ENCODE measurements at places on chromosomes 4 and X.

- no peak for DNase-seq
These were observed 174.5 kb downstream of the SMIM20 start for GRCh38 chr4:26088433-26088928.

DNA sequence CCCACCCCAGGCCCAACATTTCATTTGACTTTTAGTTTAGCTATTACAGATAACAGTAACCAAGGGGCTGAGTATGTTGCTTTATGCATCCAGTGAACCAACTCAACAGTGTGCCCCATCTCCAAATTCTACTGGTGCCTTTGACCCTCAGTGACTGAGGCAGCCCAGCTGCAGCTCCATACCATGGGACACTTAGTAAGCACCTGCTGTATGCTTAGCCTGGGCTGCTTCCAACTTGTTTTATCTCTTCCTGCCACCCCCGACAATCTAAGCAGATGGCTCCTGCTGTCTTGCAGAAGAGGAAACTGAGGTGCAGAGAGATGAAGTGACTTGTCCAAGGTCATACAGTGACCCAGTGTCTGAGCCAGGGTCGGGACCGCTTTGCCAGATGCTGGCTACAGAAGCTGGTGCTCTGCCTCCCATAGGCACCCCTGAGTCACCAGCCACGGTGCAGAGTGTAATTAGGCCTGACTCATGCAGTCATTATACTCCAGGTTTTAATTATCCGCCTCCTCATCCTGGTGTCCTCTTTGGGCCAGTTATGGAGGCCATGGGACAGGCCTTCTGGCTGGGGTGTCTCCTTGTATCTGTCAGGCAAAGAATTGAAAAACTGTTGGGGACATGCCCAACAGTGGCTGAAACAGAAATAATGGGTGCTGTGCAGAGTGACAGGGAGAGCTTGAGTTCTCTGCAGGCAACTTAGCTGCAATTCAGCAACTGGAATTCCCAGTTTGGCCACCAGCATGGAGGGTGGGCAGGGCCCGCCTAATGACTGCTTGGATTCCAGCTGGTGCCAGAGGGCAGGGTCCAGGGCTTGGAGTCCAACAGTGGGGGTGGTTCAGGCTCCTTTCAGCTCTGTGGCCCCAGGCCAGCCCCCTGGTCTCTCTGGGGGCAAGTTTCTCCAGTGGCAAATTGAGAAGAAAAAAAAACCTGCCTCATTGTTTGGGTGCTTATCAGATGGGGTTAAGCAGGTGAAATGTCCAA lies 8.2 kb upstream of the GPR78 start:
- no peak for DNase-seq

DNA sequence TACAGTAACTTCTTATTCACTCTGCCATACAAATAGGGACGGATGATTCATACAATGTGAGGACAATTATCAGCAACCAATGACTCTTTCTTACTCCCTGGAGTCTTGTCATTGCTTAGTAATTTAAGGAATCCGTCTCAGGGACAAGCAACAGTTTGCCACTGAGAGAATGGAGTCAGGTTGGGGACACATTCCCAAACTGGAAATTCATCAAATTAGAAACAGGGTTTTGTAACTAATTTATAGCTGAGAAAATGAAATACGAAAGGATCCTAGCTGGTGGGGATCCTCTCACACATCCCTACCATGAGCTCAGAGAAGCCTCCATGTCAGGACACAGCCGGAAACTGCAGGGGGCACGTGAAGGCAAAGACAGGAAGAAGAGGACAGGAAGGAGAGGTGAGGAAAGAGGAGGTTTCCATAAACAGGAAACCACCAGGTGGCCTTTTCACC lies 50.4 kb upstream of the KDR start:
- no peak for DNase-seq

DNA sequence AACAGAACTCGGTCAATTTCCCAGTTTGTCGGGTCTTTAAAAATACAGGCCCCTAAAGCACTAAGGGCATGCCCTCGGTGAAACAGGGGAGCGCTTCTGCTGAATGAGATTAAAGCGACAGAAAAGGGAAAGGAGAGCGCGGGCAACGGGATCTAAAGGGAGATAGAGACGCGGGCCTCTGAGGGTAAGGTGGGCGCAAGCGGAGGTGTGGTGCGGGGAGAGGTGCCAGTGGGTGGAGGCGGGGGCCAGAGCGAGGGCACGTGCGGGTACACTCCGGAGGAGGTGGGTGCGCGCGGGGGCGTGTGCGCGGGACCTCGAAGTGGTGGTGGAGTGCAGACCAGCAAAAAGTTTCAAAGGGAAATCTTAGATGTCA lies 787 bp upstream of the TET2 start:
- DNase-seq, result no peak

DNA sequence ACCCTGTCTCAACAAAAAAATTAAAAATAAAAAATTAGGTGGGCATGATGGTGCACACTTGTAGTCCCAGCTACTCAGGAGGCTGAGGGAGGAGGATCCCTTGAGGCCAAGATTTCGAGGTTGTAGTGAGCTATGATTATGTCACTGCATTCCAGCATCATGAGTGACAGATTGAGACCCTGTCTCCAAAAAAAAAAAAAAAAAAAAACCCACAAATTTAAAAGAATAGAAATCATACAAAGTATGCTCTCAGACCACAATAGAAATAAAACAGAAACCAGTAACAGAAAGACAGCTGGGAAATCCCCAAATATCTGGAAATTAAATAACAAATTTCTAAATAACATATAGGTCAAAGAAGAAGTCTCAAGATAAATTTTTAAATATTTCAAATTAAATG lies 81.0 kb upstream of the HUWE1 start:
- DNase-seq, result no peak

DNA sequence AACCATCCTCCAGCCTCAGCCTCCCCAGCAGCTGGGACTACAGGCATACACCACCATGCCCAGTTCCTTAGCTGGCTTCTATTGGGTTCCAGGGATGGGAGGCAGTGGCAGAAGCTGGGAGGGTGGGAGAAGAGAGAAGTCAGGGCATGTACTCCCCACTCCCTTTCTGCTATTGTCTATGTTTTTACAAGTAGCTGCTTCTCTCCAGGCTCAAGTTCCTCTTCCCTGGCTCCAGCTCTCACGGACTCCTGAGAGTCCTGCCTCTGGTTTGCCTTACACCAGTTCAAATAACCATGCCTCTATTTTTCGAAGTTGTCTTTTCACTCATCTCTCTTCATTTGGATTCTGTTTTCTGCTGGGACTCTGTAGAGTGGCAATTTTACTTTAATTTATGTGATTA lies 2.9 kb downstream of the TBC1D9 start:
- DNase-seq, result no peak

- DNase-seq, result no peak
These were observed 98.9 kb downstream of the SPRY1 start for GRCh38 chr4:123495530-123495929.

DNA sequence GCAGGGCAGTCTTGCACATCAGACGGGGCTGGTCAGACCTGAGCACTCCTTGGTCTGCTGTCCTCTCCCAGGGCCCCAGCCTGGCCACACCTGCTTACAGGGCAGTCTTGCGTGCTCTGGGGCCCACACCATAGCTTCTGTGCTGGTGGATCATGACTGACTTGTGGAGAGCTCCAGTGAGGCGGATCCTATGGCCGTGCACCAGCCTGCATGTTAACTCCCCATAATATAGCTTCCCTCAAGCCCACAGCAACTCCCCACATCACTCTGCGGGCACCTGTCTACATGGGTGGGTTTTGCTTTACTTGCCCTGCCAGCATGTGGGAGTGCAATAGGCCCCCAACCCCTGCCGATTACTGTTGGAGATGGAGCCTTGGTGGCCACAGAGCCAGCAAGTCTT lies 8.2 kb upstream of the TMSB15B start:
- DNase-seq, result no peak

DNA sequence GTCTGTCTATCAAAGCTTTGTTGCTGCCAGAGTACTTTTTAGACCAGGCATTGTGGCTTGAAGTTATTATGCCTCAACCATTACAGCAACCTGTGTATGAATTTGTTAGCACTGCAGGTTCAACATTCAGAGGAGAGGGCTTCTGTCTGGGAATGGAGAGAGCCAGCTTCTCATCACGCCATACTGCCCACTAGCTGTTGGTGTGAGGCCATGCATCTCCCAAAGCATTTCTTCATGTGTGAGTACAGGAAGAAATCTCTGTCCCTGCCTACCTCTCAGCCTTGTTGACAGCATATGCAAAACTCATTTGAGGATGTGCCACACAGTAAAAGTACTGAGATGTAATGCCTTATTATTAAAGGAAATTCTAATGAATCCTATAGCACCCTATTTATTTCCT lies 76.9 kb upstream of the PPARGC1A start:
- peak; percentile 16 for DNase-seq

DNA sequence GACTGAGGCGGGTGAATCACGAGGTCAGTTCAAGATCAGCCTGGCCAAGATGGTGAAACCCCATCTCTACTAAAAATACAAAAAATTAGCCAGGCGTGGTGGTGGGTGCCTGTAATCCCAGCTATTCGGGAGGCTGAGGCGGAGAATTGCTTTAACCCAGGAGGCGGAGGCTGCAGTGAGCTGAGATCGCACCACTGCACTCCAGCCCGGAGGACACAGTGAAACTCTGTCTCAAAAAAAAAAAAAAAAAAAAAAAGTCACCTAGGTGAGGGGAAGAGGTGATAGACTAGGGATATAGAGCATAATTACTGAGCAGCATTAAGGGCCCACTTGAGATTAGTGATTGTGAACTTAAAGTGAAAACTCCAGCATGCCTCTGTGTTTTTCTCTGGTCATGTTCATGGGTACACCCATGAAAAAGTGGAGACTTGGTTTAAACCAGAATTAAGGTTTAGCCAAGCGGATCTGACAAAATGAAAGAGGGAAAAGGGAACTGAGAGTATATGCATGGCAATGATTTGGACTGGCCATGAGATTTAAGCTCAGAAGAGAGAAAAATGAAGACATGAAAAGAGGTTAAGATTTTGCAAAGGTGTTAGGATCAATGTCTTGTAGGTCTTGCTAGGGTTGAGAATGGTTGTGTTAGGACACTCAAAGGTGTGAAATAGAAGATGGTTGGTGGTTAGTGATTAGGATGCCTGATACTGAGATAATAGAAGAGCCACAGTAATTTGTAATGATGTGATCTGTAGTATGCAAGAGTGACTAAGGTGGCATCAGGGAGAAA lies 105.0 kb downstream of the RAB28 start:
- no peak for DNase-seq

DNA sequence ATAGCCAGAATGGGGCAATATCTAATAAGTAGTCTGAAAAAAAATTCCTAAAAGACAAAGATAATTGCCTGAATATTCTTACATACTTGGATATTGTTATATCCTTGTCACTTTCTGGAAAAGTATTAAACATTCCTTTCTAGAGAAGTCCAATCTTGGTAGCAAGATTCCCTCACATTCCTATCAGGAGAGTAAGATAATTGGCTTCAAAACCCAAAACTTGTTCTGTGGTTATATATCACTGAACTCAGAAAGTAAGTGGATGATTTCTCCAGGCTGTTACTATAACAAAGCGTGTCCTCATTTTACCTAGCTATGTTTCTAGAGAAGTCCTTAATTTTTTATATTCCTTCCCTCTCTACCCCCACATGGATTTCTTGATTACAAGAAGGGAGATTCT lies 46.0 kb upstream of the TEX13A start:
- DNase-seq, result no peak

GRCh38 chr4:151310124-151310728 lies 15.2 kb downstream of the SH3D19 start:
- no peak for DNase-seq

GRCh38 chr4:40576651-40577480 lies 52.8 kb downstream of the RBM47 start:
- DNase-seq, result no peak

DNA sequence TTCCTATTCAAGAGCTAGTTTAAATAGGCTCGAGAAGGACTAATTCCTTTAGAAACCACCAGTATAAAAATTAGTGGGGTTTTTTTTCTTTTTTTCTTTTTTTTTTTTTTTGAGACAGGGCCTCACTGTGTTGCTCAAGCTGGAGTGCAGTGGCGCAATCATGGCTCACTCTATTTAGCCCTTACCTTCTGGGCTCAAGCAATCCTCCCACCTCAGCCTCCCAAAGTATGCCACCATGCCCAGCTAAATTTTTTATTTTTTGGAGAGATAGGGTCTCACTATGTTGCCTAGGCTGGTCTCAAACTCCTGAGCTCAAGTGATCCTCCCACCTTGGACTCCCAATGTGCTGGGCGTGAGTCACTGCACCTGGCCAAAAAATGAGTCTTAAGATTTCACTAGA lies 52.8 kb downstream of the APOO start:
- DNase-seq, result no peak

DNA sequence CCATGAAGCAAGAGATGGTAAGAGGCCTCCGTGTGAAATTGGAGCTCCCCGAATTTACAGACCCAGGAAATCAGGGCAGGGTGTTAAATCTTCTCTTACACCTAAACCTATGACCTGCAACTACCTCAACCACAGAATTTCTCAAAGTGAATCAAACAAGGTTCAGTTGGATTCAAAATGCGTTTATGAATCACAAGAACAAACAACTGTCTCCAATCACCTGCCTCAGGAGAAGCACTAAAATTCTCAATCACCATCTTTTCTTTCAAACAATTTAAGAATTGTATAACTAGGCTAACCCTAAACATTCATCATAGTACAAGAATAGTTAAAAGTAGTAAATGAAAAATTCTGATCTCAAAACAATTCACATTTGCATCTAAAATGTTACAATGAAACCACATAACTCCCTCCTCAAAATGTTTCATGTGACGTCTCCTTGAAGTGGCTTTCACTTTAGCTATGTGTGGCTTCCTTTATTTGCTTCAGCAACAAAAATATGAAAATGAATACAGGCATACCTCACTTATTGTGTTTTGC lies 19.2 kb downstream of the PPP3CA start:
- DNase-seq, result no peak

- no peak for DNase-seq
These were observed 57.4 kb downstream of the BCORL1 start for GRCh38 chrX:130039847-130040246.

DNA sequence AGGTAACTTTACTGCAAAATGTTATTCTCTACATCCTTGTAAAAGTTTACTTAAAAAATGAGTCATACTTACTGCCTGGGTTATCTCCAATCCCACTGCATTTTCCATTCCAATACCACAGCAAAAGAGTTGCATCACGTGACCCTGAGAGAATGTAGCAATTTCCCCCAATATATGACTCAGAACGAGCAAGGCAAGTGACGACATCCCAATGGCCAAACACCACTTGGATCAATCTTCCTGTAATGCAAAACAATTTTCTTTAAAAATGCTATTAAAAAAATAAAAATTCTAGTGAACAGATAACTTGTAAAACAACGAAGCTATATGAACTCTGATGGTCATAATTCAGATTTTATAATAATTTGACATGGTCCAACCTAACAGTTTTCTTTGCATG lies 224.3 kb downstream of the DCLK2 start:
- DNase-seq, result no peak

DNA sequence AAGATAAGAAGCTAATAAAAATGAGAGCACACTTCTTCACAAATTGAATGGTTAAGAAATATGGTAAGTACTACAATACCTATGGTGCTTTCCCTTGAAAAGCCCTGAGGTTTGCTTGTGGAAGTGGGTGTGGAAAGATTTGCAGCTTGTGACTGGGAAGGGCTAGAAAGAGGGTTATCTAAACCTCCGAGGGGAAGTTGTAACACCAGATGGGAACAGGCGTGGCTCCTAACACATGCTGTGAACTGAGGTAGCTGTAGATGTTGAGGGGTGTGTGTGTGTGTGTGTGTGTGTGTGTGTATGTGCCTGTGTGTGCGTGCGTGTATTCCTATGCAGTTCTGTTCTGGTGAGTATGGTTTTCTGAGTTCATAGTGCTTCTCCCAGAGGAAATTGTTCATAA lies 21.5 kb downstream of the FRMPD4 start:
- no peak for DNase-seq

All from WERI-Rb-1 (cell line).